ENCODE measurements at places on chromosomes 11 and 22. TPM values are rescaled to one million over a fixed set of nuclear protein-coding genes. Genes with fewer than 3 reads are reported as not detected.

The PDGFD gene
- under 0.01 TPM for total RNA-seq

The MS4A7 gene
- total RNA-seq: not detected

The MS4A3 gene
- not detected for total RNA-seq

The TNNI2 gene
- under 0.01 TPM for total RNA-seq

The MISFA gene
- not detected for total RNA-seq

The KCNJ4 gene
- not detected for total RNA-seq

The PTPRCAP gene
- 0.28 TPM for total RNA-seq

The RAG1 gene
- total RNA-seq: 1.8 TPM

The SPON1 gene
- total RNA-seq: not detected

The SLC5A1 gene
- 1.4 TPM for total RNA-seq

The OR51B2 gene
- not detected for total RNA-seq

The EXPH5 gene
- 27.4 TPM for total RNA-seq

The SAA1 gene
- 10.3 TPM for total RNA-seq

The RRP8 gene
- 18.0 TPM for total RNA-seq

The NCAM1 gene
- total RNA-seq: 0.34 TPM

Data from nasal cavity respiratory epithelium epithelial cell of viscerocranial mucosa (primary cell).